ENCODE measurements at places on chromosomes 7 and 10.
A peak's percentile ranks its signal among the peaks of the same experiment; 100 is the strongest.

DNA sequence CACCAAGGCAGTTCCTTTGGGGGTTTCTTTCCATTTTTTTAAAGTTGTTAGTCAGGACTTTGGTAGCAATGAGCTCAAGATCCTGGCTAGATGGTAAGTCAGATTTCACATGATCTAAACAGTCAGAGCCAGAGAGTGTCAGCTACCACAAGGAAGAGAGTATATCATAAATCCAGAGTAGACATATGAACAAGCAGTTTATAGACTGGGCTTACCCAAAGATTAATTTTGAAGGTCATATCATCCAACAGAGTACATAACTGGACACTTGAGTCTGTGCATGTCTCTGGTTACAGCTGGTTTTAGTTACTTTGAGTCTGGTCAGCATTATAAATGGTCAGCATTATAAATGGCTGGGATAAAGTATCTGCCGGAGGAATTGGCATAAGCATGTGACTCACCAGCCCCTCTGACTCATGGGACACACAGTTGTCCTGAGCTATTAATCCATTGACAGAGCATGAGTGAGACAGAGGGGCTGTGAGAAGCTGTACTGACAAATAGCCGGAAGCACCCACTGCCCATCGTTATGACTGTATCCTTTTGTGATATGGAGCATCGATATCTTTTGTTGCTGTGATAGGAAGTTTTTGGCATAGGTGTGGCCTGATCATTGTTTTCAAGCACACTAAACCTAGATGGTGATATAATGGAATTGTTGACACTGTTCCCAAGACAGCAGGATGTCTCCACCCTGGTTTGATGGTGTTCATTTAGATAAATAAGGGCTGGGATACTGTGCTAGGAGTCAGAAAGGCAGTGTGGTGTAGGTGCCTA is 19.3 kb downstream of the PPP1R3C start:
- no peak for DNase-seq

GRCh38 chr7:31811650-31812461 is 124.8 kb downstream of the PPP1R17 start:
- no peak for DNase-seq

DNA sequence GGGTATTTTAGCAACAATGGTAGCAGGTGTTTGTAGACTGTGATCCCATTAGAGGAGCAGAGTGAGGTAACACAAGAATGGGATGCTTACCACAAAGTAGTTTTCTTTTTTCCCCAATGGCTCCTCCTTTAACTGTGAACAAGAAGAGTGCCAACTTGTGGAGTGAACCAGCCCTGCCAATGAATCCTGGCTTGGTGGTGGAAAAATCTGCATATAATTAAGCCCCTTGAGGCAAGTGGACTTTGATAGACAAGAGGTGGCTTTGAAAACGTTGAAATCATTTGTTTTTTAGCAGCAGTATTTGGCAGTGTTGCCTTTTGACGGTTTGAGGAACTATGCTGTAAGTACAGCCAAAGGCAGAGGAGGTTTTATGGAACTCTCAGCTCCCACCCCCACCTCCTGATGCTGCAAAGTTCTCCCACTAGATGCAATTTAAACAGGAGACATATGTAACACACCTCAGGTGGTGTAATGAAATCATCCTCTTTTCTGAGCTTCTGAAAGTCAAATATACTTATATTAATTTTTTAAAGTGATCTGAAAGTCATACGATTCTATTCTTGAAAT is 295.6 kb downstream of the DPP6 start:
- no peak for DNase-seq

DNA sequence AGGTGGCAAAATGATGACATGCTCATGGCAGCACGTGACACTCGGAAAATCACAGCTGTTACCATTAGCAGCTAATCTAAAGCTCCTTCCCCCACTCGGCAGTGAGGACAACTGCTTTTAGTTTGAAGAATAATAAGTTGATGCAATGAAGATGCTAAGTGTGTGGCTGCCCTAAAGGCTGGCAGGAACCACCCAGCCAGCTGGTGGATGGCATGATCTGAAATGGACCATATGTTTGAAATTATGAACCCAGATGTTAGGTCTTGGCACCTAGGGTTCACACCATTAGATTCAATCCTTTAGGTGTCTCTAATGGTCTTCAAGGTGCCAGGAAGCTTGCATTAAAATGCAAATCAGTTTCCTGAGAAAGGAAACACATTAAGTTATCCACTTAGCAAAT is 230.1 kb downstream of the WDR11 start:
- peak; percentile 93 for DNase-seq

GRCh38 chr7:123768493-123768892 is 19.7 kb upstream of the WASL start:
- no peak for DNase-seq

DNA sequence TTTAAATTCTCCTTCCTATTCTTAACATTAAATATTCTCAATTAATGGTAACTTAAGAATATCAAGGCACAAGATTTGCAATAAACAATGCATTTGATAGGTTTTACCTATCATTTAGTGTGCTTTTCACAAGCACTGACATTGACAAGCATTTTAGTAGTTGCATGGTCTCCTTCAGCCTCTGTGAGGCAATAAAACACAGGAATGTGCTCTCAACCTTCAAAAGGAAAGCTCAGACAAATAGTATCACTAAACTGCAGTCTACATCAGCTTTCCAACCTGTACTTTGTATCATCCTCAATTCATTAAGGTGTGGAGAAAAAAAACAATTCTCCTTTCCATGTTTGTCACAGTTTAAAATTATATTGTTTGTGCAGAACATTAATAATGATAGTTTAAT is 51.1 kb upstream of the TSPAN13 start:
- no peak for DNase-seq

- no peak for DNase-seq
Measured at GRCh38 chr10:29205787-29206186, 83.1 kb upstream of the LYZL1 start.

DNA sequence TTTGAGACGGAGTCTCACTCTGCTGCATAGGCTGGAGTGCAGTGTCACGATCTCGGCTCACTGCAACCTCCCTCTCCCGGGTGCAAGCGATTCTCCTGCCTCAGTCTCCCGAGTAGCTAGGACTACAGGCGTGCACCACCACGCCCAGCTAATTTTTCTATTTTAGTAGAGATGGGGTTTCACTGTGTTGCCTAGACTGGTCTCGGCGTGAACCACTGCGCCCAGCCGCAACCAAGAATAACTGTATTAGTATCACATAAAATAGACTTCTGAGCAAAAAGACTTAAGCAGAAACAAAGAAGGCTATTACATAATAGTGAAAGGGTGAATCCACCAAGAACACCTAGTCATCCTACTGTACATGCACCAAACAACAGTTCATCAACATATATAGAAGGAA is 67.6 kb upstream of the TFEC start:
- no peak for DNase-seq

DNA sequence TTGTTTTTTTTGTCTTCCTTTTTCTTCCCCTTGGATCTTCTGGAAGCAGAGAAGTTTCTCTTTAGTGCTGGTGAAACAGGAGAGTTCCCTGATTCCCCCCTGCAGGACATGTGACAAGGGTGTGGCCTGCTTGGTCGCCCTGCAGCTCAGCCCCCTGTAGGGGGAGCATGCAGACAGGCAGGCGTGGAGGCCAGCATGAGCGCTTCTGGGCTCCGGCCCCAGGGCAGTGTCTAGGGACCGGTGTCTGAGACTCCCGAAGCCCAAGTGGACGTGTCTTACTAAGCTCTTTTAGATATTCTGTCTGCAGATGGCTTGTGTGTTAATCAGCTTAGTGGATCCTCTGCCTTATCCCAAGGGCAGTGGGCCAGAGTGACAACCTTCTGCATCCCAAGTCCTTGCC is 26.1 kb downstream of the PRSS58 start:
- DNase-seq: no peak

DNA sequence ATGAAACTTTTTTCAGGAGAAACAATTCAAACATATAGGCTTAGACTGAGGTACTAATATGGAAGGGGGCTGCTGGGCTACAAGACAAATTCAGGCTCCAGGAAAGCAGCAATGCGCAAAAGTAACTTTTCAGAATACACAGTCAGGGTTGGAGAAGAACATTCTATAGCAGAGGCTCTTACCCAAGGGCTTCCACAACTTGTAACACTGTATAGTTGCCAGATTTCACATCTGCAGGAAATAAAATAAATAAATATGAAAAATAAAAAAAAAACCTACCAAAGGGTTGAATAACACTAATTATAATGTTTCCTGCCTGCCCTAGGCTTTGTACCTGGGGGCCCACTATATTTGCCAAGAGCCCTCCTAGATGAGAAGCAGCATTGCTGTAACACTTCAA is 14.3 kb downstream of the MMS19 start:
- DNase-seq: no peak

DNA sequence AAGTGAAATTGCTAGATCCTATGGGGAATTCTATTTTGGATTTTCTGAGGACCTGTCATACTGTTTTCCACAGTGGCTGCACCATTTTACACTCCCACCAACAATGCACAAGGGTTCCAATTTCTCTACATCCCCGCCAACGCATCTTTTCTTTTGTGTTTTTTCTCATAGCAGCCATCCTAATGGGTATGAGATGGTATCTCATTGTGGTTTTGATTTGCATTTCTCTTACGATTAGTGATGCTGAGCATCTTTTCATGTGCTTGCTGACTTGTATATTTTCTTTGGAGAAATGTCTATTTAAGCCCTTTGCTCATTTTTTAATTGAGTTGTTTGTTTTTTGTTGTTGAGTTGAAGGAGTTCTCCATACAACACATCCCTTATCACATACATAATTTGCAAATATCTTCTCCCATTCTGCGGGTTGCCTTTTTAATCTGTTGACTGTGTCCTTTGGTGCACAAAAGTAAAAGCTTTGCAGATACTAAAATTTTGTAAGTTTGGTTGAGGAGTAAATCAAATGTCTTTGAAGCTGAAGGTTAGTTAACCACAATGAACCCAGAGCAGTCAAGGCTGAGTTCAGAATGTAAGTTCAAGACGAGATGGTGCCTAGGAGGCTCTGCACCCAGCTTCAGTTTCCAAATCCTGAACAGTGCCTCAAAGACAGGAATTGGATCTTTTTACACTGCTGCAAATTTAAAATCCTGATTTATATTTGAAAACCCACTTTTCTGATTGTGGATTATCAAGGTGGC is 195.4 kb downstream of the COBL start:
- DNase-seq: no peak

DNA sequence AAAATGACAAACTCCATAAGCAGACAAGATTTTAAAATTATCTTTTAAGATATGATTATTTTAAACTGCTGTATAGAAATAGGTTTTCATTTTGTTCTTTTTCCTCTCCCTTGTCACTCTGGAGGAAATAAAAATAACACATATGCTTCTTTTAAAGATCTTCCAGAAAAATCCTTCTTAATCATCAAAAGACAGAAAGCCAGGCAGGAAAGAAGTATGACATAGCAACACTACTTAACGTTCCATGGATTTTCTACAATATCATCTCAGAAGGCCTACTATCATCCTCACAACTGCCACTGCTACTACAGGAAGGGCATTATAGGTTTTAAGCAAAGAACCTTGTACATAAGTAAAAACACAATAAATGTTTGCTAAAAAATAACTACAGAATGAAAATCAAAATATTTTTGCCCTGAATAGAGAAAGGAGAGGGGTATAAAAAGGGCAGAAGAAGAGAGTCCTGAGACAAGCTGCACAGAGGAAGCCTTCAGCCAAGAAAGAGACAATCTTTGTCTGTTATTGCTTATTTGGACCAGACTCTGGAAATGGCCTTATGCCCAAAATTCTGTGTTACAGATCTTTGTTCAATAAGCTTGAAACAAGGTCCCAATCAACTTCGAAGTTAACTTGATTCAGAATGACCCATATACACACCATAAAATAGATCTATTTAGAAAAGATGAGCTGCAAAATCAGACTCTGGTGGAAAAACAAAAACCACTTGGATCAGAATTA is 67.8 kb downstream of the ABI1 start:
- DNase-seq: peak; percentile 34

DNA sequence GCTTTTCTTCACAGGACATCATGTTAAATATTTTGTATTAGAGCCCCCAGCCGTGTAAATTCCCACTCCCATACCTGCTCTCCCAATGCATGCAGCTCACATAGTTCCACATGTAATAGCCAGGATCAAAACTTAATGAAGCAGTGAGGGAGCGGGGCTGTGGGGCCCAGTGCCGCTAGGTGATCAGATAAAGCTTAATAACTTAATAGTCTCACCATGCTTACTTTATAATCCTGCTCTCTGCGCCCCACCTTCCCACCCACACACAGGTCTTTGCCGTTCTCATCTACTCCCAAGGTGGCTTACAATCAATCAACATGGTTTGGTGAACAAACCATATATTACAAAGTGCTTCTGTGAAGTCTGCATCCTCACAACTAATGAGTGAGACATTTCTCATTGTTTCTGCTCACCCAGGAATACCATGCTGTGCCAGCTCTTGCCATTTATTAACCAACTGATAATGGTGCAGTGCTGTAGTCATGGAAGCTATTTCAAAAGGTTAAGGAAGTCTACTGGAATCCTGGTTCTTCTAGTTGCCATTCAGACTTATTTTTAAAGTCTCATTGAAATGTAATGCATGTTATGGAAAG is 156.4 kb downstream of the CTTNBP2 start:
- DNase-seq: no peak

GRCh38 chr10:104045151-104046089 is 40.3 kb downstream of the COL17A1 start:
- no peak for DNase-seq

- no peak for DNase-seq
Measured at GRCh38 chr7:25759748-25760147, 392.2 kb upstream of the NFE2L3 start.

GRCh38 chr7:40694026-40694809 is 559.4 kb downstream of the SUGCT start:
- no peak for DNase-seq

DNA sequence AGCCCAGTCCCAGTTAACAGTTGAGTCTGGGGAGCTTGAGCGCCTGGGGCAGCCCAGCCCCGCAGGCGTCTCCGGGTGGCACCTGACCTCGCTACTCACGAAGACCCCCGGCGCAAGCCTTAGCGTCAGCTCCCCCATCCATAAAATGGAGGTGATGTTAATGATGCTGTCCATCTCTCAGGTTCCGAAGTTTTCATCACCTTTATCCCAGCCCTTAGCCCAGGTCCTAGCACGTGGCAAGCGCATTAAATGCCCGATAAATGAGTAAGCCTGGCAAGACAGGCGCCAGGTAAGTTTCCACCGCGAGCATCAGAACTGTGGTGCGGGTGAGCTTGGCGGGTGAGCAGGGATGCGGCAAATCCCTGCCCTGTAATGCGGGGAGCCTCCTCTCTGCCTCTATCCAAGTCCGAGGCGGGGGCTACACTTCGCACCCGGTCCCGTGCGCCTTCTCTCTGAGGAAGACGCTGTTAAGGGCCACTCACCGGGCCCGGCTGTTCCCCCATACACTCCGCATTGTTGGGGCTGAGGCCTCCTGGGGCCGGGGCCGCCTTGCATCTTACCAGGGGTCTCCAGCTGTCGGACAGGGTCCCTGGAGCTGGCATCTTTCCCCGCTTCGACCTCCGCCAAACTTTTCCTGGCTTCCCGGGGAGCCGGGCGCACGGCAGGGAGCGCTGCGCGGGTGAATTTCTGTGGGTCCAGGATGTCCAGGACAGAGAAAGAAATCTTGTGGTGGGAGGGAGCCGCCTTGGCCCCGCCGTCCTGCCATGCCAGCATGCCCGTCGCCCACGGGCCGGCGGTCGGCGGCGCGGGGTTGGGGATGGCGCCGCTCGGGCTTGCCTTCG is 444 bp downstream of the NKX1-2 start:
- no peak for DNase-seq

Measured in NCI-H446 treated with DMSO at 0.1 percent for 48 hours (cell line).